ENCODE measurements at places on chromosomes 7 and 10.

DNA sequence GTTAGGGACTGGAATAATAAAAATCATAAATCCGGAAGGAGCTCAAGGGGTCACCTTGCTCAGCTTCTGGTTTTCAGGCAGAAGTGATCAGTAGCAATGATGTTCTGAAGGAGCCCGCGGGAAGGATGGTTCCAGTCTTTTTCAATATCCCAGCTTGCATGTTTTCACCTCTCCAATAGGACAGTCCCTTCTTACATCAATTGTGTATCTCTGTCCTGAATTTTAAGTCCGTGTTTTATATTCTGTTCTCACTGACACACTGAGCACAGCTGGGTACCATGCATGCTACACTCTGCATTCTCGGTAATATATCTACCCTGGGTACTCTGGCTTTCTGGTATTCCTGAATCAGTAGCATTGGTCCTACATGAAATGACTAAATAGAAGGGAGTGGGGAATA lies 55.2 kb upstream of the SLC35B4 start:
- DNase-seq: no peak

DNA sequence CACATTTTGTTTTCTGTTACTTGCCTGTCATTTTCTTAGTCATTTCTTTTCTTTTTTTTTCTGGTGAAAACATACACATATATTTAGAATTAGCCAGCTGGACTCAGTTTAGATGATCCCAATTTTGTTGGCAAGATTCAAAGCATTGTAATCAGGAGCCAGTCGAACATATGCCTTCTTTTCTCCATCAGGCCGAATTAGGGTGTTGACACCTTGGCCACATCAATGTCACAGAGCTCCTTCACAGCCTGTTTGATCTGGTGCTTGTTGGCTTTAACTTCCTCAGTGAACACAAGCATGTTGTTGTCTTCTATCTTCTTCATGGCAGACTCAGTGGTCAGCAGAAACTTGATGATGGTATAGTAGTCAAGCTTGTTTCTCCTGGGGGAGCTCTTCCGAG lies 32.6 kb downstream of the PHF14 start:
- no peak for DNase-seq

- DNase-seq: no peak
Observed at GRCh38 chr7:99141841-99142726, 1.8 kb downstream of the SMURF1 start.

DNA sequence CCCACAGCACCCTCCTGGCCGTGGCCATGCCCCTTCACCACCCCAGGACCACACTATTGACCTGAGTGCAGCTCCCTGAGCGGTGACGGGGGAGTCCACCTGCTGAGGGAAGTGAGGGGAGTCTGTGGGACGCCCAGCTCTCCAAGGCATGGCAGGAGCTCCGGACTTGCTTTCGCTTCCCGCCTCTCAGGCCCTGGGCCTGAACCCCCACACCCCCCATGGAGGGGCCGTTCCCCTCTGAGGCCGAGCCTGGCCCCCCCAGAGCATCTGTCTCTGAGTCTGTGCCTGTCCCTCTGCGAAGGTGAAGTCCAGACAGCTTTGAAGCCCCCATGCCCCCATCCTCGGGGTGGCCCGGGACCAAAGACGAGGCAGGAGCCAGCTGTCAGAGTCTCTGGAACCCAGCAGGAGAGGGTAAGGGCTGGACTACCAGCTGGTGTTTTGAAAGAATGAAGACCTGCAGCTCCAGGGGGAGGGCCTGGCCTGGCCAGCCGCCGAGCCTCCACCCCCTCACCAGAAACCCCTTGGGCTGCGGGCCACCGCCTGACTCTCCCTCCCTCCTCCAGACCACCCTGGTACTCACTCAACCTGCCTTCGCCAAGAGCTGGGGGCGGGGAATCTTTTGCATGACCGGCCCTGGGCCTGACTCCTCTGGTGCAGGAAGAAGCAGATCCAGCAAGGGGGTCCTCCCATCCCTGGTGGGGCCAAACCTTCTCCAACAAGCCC lies 114.0 kb downstream of the PDGFA start:
- no peak for DNase-seq
